ENCODE measurements at places on chromosomes 2 and 18.

DNA sequence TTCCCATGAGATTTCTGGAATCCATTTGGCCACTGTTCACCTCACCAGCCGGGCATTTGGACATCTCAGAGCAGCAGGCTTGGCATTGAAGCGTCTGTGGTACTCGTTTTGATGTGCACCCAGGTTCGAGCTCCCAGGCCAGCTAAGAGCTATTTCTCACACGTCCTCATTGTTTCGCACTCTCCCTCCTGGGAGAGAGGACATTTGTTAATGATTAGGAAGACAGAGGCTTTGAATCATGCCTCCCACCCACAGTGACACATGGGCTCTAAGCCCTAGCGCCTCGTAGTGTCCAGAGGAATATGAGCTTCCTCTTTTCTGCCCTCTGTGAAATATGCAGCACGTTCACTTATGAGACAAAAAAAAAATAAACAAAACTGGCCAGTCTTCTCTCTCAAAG lies 361.8 kb downstream of the RND3 start:
- no peak for DNase-seq

DNA sequence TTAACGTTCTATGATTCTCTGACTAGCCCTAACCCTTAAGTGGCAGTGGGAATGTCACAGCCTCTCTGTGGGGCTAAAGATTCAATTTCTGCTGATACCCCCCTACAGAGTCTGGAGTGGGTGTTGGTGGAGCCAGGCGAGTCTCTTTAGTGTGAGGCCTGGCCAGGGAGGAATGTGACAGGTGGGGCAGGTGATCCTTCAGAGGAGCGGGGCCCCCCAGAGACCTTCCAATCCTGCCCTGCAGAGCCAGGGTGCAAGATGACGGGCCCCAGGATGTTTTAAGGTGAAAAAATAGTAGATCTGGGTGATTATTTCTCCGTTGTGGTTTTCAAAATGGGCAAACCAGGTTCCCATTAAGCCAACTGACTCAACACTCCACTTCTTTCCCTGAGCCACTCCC lies 28.2 kb upstream of the DNMT3A start:
- no peak for DNase-seq

GRCh38 chr2:67561457-67561965 lies 164.4 kb downstream of the ETAA1 start:
- no peak for DNase-seq

GRCh38 chr2:159177957-159178356 lies 108.5 kb downstream of the WDSUB1 start:
- no peak for DNase-seq

GRCh38 chr2:20617892-20618467 lies 32.9 kb downstream of the HS1BP3 start:
- no peak for DNase-seq

- DNase-seq = no peak
Observed at GRCh38 chr2:128921751-128922150, 603.1 kb upstream of the HS6ST1 start.
